Stimulated activated CD8-positive, alpha-beta memory T cell treated with anti-CD3 and anti-CD28 coated beads, Interleukin-2, amount 100 ng/mL, for 48 hours (primary cell): ENCODE measurements at places on chromosomes 1 and 21.

DNA sequence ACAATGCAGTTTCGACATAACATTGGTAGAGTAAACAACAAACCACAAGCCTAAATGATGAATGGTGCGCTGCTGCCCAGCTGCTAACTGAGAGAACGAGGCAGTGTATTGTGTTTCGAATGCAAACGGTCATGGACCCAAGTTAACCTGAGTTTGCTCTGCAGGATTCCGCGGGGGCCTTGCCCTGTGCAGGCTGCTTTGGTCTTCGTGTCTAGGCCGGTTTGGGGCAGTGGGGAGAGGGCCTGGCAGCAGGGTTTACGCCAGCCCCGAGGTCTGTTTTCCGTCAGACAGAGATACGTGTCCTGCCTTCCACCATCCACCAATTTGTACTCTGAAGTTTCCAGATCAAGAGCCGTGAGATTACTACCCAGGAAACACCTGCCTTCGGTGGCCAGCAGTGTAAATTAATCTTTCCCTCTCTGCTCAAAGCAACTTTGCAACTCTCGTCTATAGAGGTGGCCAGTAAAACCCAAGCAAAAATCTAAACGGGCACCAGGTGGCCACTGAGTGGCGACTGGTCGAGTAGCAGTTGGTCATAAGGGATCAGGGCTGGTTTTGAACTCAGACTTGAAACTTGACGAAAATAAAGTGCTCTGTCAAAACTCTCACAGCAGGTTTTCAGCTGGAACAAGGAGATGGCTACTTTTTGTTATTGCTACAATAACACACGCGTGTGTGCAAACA is 6.3 kb upstream of the PRDM15 start:
- DNase-seq = no peak

GRCh38 chr21:26118938-26119540 is 51.5 kb downstream of the APP start:
- DNase-seq = no peak

- no peak for DNase-seq
These were observed 30.8 kb downstream of the TNNI3K start for GRCh38 chr1:74266001-74266400.

DNA sequence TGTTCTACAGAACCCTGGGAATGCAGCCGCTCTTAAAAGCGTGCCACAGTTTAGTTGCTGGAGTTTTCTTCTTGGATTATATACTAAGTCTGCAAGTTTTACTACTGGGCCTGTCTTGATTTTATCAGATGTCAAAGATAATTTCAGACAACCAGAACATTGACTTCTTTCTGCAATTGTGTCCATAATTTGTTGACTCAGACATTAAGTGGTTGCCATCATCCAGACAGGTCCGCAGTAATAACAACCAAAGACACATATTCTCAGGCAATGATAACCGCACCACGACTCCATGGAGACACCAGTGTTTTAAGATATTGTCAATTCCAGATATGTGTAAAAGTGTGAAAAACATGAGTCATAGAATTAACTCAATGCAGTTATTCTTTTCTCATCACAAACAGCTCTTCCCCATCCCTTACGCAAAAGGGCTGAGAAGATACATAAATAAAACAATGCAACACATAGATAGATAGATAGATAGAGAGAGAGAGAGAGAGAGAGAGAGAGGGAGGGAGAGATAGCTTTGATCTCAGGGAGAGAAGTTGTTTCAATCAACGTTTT is 90.4 kb upstream of the FMN2 start:
- DNase-seq = no peak

DNA sequence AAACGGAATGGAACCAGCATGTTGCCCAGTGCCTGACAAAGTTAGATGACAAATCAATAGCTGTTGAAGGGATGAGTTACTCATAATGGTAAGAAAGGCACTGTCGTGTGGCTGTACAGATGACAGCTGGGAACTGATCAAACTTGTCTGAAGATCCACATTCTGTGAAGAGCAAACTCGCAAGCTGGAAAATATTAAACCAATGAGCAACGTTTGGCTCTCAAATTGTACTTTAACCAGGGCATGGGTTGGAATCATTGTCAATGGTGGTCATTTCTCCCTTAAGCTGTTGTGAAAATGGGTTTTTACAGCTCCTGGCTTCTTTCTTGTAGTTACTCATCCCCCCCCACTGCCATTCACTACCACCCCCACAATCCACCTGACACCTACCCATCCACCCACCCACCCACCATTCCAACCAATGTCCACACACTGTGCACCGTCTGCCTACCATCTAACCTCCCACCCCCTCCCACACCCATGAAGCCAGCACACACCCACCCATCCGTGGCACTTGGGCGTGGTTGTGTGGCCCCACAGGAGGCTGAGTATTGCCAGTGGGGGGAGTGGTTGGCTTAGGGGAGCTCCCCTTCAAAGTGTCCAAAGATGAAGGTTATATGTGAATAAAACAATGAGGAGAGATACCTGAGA is 46.7 kb downstream of the CLDN14 start:
- DNase-seq = no peak

DNA sequence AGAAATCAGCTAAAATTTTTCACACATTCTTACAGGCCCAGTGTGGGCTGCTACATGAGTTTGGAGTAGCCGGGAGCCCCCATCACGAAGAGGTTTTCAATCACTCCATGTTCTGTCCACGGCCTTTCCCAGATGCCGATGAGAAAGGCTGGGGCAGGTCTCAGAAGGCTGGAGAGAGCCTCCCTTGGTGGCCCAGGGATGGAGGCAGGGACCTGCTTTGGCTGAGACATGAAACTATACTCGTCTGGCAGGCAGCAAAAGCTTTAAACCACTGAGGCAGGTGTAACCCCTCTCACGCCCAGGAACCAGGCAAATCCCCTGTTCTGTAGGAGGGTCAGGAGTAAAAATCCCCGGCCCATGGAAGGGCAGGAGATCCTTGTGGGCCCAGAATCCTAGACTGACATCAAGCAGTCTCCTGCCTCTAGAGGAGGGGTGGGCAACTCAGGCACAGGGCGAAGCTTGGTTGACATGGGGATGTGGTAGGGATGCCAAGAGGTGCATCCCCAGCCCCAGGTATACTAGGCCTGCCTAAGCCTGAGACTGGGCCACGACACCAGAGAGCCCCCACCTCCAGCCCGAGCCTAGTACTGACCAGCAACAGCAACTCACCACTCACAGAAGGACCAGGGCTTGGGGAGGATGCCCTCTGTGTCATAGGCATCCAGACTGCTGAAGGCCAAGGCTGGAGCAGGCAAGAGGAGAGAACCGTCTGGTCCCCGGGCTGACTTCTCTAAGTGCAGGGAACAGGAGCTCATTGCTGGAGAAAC is 9.1 kb downstream of the MMEL1 start:
- DNase-seq = no peak

DNA sequence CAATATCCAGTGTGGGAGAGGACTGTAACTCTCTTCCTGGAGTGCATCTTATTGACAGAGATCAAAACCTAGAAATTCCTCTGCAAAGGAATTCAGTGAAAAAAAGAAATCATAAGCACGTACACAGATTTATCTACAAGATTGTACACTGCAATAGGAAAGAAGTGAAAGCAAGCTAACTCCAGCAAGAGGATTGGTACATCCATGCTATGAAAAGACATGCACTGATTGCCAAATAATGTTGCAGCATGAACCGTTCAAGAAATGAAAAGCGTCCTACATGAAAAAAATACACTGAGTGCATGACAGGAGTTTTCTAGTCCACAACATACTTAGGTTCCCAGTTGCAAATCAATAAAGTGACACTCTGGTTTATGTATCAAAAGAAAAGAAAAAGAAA is 1.9 kb upstream of the MGST3 start:
- no peak for DNase-seq

- no peak for DNase-seq
These were observed 10.8 kb downstream of the PARK7 start for GRCh38 chr1:7972285-7972684.

GRCh38 chr1:185295091-185295490 is 22.0 kb downstream of the IVNS1ABP start:
- DNase-seq = no peak

- DNase-seq = no peak
These were observed 150.3 kb downstream of the PEX14 start for GRCh38 chr1:10625076-10625475.

GRCh38 chr1:99970713-99971255 is 988 bp downstream of the SLC35A3 start:
- DNase-seq = no peak

- DNase-seq = no peak
These were observed 75.8 kb upstream of the ZRANB2 start for GRCh38 chr1:71156590-71156989.

- DNase-seq = no peak
These were observed 595.9 kb downstream of the AJAP1 start for GRCh38 chr1:5250336-5250735.

GRCh38 chr1:53557830-53558738 is 98.9 kb downstream of the DMRTB1 start:
- no peak for DNase-seq

DNA sequence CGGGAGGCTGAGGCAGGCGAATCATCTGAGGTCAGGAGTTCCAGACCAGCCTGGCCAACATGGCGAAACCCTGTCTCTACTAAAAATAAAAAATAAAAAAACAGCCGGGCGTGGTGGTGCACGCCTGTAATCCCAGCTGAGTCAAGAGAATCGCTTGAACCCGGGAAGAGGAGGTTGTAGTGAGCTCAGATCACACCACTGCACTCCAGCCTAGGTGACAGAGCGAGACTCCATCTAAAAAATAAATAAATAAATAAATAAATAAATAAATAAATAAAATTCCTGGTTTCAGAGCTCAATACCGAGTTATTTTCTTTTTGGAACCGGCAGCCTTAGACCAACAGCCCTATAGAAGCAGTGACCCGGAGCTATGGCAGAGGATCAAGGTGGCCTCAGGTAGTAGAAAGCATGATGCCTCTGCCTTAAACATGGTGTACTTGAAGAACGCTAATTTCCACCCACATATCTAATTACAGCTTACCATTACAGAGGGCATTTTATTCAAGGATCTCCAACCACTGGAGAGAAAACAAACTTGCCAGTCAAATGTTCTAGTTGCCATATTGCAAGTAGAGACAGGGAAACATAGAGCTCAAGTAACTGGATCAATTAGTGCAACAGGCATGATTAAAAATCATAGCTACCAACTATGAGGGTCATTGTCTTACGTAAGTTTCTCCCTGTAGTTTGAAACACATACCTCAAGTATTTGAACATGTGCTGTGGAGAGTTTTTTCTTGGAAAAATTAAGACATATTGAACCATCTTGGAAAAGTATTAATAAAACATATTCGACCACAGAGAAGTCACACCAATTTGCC is 2.0 kb upstream of the ENAH start:
- DNase-seq = no peak

DNA sequence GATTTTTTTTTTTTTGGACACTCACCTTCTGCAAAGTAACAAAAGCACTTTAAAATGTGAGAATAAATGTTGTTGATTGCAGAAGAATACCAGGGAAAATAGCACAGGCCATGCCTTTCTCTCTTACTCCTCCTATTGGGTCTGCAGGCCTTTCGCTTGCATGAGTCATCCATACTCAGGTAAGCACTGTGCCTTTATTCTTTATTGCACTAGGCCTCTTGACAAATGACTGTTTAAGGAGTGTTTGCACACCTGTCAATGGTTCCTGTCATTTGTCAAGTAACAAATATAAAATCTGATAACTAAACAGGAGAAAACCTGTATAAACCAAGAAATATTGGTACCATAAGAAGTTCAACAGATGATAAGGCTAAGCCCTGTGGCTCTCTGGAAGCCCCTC is 106.5 kb downstream of the RGS7 start:
- no peak for DNase-seq

- DNase-seq = no peak
These were observed 11.3 kb upstream of the MAB21L3 start for GRCh38 chr1:116099919-116100318.

- no peak for DNase-seq
These were observed 84.5 kb downstream of the PLXNA2 start for GRCh38 chr1:208159555-208160258.

GRCh38 chr1:203628201-203629015 is 1.8 kb downstream of the ATP2B4 start:
- no peak for DNase-seq

GRCh38 chr1:53104289-53104913 is 38.0 kb downstream of the SLC1A7 start:
- DNase-seq = no peak

- DNase-seq = no peak
These were observed 27.0 kb downstream of the ALPL start for GRCh38 chr1:21536218-21536617.

DNA sequence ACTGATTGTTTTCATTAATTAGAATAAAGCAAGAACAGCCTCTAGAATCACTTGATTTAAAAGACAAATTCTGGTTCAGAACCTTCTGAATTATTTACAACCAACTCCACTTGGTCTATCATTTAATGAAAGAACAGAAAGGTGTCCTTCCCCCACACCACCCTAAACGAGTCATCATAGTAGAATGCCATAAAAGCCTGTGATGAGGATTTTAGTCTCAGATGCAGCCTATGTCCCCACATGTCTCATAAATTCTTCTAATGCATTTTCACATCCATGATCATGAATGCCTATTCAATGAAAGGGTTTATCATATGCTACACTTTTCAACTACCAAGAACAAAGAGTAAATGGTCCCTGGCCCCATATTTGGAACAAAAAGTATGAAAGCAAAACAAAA is 508.1 kb downstream of the DPYD start:
- no peak for DNase-seq

DNA sequence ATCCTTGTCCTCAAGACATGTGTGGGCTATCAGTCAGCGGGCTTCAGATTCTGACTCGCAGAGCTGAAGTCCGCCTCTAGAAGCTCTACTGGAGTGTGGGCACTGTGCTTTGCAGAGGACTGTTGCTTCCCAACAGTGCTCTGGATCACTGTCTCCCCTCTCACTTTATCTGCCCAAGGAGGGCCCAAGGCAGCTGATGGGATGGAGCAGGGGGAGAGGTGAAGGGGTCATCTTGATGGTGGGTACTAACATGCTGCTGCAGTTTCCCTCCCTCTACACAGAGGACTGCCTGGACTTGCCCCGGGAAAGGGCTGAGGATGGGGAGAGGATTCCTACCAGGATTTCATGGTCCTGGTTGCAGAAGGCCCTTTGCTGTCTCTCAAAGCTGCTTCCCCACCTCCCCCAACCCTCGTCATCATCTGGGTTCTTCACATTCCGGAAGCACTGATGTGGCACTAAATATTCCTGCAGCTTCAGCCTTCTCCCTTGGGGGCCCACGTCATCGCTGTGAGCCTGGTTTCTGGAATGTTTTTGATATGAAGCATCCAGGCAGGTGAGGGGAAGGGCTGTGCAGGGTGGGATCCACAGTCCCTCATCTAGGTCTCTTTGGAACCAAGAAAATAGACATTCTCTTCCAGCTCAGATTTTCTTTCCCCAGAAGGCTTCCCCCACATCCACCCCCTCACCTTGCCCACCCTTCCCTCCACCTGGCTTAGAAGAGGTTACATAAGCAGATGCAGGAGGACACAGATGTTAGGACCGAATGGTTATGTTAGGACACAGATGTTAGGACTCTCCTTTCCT is 23.2 kb downstream of the NUAK2 start:
- no peak for DNase-seq

DNA sequence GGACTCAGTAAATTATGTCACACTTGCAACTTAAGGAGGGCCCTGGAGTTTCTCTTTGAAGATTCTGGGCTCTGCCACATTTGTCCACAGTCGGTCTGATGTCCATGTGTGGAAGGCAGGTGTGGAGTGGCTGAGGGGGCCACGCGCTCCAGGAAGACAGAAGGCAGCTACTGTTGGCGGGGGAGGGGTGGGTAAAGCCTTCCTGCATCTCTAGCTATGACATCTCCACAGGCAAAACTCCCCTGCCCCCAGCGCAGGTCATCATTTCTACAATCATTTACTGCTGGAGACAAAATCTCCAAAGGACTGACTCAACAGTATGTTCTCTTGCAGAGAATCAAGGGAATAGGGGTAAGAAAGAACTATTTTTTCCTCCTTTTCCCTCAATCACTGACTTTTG is 11.4 kb upstream of the TSPEAR start:
- no peak for DNase-seq

GRCh38 chr21:32520875-32521735 is 64.2 kb downstream of the TCP10L start:
- no peak for DNase-seq
